ENCODE measurements at places on chromosomes 13 and 19.

GRCh38 chr13:28872427-28873176, 52.5 kb downstream of the MTUS2 start:
- no peak for DNase-seq

- no peak for DNase-seq
Observed at GRCh38 chr13:101520672-101521071, 68.2 kb downstream of the ITGBL1 start.

- no peak for DNase-seq
Observed at GRCh38 chr13:108276060-108276459, 6.5 kb downstream of the TNFSF13B start.

GRCh38 chr19:14972676-14973075, 7.0 kb downstream of the SLC1A6 start:
- DNase-seq = no peak

DNA sequence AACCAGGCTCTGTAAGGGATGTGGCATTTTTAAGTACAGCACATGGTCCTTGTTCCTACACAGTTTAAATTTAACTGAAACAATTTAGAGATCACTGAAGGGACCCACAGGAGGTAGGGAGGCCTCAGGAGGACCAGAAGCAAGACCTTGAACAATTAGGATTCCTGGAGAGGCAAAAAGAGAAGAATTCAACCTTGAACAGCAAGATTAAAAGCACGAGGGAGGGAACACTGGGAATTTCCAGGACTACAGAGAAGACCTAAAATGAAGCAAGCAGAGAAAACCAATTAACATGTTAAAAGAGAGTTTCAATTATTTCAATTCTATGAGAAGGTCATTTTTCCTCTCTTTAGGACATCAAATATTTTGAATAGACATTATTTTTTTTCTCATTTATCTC, 160.3 kb downstream of the KCTD12 start:
- no peak for DNase-seq

DNA sequence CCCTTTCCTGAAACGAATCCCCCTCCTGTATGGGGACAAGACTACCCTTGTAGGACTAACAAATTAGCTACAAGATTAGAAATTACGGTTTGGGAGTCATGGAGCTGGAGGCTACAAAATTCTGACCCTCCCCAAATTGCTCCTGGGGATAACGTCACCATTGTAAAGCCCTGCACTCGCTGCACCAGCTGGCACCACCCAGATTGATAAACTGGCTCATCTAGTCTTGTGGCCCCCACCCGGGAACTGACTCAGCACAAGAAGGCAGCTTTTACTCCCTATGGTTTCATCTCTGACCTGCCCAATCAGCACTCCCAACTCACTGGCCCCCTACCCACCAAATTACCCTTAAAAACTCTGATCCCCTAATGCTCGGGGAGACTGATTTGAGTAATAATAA, 150.6 kb upstream of the TSC22D1 start:
- DNase-seq = no peak

- DNase-seq = no peak
Observed at GRCh38 chr13:36130193-36130551, 1.0 kb downstream of the DCLK1 start.

- DNase-seq = no peak
Observed at GRCh38 chr19:2858864-2859263, 8.3 kb upstream of the ZNF556 start.

- DNase-seq = no peak
Observed at GRCh38 chr13:97875911-97876310, 77.6 kb upstream of the IPO5 start.

DNA sequence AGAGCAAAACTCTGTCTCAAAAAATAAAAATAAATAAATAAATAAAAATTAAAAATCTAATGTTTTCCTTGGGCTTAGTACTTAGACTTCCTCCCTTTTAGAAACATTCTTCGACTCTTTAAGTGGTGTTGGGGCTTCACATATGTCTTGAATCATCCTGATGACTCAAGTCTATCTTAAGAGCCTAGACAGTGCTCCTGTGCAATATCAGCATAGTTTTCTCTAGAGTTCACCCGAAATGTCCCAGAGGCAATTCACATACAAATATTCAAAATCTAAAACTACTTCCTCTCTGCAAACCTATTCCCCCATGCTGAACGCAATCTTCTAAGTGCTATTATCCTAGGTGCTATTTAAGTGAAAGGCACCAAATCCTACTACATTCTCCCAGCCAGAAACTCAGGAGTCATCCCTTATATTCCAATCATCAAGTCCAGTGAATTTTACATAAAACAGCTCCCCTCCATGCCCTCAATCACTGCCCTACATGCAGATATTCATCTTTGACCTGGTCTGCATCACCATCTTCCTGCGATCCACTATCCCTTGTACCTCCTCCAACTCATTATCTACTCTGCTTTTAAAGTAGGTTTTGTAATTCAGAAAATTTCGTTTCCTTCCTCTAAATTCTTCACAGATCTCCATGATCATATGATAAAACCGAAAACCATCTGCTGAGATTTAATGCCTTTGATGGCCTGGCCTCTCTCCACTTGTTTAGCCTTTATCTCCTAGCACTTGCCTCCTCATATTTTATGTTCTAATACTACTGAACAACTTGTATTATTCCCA, 102.7 kb downstream of the ELF1 start:
- DNase-seq = no peak

DNA sequence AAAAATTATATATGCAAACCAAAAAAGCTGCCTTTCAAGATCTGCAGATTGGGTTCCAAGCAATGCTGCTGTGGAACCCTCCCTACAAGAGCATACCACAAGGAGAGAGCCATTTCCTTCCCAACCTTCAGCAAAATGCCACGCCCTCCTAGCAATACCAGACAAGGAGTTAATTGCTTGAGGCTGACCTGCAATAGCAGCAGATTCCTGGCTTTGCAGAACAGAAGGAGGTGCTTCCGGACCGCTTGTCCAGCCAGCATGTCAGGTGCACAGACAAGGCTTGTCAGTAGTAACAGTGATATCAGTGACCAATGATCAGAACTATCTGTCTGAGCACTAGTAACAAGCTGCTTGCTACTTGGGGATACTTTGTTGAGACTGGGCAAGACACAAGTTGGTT, 301.6 kb downstream of the FGF14 start:
- DNase-seq = no peak

DNA sequence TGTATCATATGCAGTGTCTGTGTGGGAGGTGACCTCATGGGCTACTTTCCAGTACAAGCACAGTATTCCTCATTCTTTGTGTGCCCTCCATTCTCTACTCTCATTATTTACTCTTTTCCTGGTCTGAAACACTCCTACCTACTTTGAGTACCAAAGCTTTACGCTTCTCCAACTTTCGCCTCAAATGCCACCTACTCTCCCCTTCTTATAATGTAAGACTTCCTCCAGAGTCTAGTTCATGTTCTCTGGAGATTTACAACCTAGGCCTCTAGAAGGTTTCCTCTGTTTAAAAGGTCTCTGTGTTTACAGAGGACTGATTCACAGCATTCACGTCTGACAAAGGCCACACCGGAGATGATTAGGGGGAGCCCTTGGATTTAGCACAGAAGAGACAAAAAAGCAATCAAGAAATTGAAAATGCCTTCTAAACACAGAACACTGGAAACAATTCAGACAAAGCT, 302.0 kb downstream of the KLF12 start:
- DNase-seq = no peak

GRCh38 chr13:34993470-34993869, 51.4 kb downstream of the NBEA start:
- DNase-seq = no peak

- DNase-seq = no peak
Observed at GRCh38 chr13:43126420-43126819, 103.0 kb downstream of the DNAJC15 start.

DNA sequence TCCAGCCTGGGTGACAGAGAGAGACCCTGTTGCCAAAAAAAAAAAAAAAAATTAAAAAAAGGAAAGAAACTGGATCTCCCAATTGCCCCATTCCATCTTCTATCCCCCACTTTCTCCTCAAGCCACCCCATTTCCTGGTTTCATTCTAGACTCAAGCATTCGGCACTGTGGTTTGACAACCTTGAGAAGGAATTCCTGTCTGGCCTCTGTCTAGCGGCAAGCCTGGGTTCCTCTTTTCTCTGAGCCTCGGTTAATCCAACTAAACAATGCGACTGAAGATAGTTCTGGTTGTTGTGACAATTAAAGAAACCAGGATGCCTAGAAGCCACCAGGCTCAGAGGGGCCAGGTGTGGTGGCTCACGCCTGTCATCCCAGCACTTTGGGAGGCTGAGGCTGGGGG, 3.3 kb upstream of the C3 start:
- no peak for DNase-seq

DNA sequence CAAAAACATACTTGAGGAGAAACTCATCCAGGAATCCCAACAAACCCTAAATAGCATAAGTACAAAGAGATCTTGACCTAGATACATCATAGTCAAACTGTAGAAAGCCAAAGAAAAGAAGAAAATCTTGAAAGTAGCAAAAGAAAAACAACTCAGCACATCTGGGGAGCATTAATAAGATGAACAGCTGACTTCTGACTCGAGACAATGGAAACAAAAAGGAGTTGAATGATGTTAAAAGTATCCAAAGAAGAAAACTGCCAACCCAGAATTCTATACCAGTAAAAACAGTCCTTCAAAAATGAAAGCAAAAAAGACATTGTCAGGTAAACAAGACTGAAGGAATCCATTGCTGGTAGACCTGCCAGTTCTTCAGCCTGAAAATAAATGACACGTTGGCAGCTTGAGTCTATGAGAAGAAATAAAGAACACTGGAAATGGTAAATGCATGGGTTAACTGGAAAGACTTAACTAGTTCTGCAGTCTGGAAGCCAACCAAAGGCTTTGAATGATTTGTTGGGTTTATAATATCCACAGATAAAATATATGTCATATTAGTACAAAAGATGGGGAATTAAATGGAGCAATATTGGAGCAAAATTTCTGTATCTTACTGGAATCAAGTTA, 46.8 kb downstream of the TSSK6 start:
- no peak for DNase-seq

DNA sequence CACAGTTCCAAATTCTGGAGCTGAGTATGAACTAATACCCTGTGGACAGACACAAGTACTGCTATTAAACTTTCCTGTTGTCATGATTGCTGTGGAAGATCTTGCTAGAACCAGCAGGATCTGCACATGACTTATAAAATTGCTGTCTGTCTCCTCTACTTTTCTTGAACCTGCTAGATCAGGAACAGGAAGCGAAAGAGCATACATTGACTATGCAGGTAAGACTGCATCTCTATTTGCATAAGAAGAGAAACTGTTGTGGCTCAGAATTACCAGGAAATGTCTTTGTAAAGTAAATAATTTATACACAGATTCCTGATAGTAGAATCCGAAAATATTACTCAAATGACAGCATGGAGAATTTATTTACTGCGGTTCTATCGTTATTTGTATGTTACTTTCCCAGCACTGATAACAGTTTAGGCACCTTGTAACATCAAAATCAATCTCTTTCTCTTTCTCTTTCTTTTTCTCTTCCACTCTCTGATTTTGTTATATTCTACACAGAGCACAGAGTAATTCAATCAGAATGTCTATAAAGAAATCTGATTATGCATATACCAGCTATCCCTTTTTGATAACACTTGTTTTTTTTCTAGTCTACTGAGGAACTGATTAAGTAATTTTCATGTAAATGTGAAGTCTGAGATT, 226.5 kb downstream of the MYO16 start:
- no peak for DNase-seq

- no peak for DNase-seq
Observed at GRCh38 chr19:33686262-33686661, 64.5 kb downstream of the CHST8 start.

DNA sequence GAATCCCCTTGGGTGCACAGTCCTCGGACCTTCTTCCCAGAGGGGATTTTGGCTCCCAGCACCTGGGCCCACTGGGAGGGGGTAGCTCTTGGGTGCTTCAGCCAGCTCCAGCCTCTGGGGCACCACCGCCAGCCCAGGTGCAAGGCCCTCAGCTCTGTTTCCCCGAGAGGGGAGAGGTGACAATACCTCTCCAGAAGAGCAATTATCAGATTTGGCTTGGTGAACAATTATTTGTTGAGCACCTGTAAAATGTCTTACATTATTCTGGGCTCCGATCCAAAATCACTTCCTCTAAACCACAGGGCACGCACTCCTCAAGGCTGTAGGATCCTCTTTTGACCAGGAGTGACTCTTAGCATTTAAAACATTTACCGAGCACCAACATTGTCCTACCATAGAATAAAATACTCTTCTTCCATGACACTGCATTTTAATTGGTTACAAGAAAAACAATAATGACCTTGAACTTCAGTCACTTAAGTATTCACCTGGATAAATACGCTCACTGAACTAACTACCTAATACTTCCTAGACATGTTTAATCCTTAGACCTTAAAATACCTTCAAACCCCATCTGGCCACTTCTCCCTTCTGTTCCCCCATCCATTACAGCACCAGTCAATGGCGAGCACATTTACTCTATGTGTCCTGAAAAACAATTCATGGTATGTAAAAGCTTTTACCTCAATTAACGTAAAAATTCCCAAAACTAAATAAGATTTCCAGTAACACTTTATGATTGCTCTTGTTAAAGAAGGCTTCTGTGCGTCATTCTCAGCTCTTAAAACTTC, 54.8 kb downstream of the ABCC4 start:
- no peak for DNase-seq

DNA sequence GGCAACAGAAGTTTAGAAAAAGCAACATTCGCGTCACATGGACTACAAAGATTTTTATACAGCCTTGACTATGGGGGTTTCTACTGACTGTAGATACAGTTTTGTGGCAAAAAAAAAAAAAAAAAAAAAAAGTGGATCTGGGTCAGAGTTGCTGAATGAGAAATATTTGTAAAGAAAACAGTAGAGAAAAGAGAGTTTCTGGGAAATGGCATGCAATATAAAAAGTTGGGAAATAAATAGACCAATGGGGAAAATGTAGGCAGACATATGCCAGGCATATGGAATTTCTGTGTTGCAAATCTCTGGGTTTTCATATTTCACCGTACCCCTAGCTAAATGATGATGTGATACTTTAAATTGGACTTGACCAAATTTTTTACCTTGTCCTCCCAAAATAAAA, 315.3 kb downstream of the EFNB2 start:
- no peak for DNase-seq

DNA sequence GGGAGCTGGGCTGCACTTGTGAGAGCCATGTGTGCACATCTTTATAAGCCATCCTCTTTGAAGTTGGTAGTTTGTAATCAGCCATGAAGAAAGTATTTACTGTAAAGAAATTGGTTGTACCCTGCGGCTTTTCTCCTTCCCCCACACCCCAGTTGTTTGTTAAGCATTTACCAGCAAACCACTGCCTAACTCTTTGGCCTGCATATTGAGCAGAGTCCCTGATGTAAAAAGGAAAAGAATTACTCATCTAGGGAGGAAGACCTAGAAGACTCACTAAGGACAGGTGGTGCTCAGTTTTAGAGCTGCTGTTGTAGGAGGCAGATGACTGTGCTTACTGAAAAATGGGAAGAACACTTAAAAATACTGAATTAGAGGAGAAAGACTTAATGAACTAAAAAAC, 245.3 kb downstream of the PCCA start:
- DNase-seq = no peak

DNA sequence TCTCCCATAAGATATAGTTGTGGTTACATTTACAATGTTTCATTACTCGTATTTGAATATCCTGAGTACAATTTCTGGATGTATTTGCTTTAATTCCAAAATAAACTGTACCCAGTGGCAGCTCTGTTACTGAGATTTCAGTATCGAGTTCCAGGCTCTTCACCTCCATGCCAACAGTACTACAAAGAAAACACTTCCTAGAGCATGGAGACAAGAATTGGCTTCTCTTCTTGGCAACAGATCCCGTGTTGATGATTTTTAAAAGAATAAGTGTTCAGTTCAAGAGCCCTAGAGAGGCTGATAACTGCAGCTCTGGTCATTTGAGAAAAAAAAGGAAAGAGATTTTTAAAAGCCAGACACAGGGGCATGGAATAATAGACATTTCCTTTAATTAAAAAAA, 302.8 kb downstream of the EFNB2 start:
- no peak for DNase-seq
